ENCODE measurements at places on chromosomes 5 and 9.

DNA sequence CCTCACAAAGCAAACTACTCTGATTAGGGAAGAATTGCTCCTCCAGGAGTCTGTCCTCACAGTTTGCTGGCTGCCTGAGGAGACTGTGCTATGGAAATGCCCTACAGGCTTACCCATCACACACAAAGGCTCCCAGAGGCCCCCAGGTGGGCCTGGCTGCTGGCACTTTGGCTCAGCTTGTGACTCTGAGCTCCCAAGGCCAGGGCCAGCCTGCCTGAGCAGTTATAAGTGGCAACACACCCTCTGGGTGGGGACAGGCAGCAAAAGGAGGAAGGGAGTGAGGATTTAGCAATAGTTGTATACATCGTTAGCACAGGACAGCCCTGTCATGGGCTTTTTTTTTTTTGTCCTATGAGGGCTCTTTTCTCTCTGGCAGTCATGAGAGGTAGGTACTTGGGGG lies 103.5 kb downstream of the DAPK1 start:
- peak; percentile 28 for DNase-seq

GRCh38 chr5:153147891-153148623 lies 342.4 kb upstream of the GRIA1 start:
- no peak for DNase-seq

GRCh38 chr5:54094706-54095105 lies 215.7 kb downstream of the ARL15 start:
- DNase-seq = no peak

- no peak for DNase-seq
These were observed 283.8 kb upstream of the TMEM161B start for GRCh38 chr5:88552426-88552825.

GRCh38 chr9:33233626-33234342 lies 6.2 kb upstream of the SPINK4 start:
- no peak for DNase-seq

- no peak for DNase-seq
These were observed 170.8 kb upstream of the RGMB start for GRCh38 chr5:98602534-98603112.

DNA sequence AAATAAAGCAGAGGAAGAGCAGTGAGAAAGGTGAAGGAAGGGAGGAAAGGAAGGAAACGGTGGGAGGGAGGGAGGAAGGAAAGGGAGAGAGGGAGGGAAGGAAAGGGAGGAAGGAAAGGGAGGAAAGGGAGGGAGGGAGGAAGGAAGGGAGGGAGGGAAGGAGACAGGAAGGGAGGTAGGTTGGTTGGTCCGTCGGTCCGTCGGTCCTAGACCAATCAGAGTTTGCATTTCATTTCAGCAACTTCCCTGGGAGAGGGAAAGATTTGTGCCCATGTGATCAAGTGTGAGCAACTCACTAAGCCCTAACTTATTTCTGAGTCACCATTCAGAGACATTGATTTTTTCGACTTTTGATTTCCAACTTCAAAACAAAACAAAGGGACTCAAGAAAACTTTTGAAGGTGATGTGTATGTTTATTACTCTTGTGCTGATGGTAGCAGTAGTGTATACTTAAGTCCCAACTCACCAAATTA lies 18.8 kb downstream of the NANS start:
- no peak for DNase-seq

GRCh38 chr5:2180456-2180855 lies 297.7 kb upstream of the IRX4 start:
- peak; percentile 41 for DNase-seq

DNA sequence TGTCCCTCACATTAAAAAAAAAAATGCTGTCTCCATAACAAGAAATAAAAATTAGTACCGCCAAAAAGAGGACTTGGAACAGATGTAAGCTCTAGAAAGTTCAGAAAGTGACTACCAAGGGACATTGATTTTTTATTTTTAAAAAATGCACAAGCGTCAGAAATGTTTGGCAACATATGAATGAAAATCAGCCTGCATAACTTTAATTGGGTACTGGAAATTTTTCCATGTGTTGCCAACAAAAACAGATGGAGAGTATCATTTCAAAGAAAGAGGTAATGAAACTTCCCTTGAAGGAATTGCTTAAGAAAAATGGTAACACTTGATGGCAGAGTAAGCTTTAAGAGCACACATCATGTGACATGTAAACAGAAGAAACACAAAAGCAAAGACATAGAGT lies 47.2 kb downstream of the OR2K2 start:
- no peak for DNase-seq

GRCh38 chr5:31066655-31067328 lies 126.7 kb upstream of the CDH6 start:
- DNase-seq = no peak

- DNase-seq = no peak
These were observed 20.8 kb downstream of the VCAN start for GRCh38 chr5:83492331-83492730.

GRCh38 chr5:134595458-134595838 lies 37.2 kb downstream of the SAR1B start:
- DNase-seq = no peak

DNA sequence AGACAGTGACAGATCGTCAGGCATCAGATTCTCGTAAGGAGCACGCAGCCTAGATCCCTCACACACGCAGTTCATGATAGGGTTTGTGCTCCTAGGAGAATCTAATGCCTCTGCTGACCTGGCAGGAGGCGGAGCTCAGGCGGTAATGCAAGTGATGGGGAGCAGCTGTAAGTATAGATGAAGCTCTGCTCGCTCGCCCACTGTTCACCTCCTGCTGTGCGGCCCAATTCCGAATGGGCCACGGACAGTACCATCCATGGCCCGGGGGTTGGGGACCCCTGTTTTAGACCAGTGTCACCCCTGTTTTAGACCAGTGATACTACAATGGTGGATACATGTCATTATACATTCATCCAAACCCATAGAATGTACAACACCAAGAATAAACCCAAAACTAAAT lies 4.0 kb upstream of the ARSB start:
- no peak for DNase-seq

DNA sequence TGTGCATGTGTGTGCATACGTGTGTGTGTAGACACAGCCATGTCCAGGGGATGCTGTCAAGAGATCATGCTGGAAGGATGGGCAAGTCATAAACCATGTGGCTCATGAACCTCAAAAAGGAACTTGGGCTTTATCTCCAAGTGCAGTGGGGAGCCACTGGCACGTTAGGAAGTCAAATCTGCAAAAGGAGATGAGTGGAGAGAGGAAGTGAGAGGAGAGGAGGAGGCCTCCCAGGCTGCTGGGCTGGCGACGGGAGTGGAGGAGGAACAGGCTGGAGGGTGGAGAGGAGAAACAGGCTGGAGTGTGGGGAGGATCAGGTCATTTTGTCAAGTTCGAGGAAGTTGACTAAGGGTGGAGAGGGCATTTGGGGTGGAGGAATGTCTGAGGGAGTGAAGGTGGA lies 29.2 kb upstream of the TIFAB start:
- DNase-seq = no peak

GRCh38 chr5:176862330-176862995 lies 36.7 kb downstream of the HK3 start:
- DNase-seq = no peak

DNA sequence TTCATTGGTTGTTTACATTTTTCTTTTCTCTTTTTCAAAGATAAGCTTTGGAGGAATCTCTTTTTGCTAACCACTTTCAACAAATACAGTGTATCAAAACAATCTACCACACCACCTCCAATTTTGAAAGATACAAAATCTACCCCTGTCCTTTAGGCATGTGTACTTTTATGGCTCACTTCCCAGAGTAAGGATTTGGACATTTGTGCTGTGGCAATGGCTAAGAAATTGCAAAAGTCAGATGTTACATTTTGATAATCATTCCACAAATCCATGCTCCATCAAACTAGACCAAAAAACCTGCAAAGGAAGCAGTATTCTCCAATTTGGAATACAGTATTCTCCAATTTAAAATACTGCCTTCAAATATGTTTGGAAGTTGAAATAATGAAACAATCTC lies 204.9 kb downstream of the MCTP1 start:
- DNase-seq = no peak

DNA sequence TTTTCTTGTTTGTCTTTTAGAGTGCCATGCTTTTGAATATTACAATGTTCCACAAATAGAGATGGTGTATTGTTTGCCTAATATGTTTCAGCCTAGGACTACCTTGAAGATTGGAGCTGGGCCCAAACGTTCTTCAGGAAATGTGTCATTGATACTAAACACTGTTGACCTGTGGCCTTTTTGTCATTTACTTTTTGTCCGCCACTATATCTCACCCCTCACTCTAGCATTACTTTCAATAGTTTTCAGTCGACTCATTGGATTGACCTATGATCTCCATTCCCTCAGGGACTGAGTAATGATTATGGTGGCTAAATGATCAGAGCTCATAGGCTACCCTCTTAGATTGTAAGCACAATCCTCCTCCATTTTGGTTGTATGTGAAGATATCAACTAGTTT lies 115.8 kb downstream of the NUDT12 start:
- no peak for DNase-seq

GRCh38 chr9:114061830-114062474 lies 16.1 kb downstream of the AMBP start:
- DNase-seq = no peak

DNA sequence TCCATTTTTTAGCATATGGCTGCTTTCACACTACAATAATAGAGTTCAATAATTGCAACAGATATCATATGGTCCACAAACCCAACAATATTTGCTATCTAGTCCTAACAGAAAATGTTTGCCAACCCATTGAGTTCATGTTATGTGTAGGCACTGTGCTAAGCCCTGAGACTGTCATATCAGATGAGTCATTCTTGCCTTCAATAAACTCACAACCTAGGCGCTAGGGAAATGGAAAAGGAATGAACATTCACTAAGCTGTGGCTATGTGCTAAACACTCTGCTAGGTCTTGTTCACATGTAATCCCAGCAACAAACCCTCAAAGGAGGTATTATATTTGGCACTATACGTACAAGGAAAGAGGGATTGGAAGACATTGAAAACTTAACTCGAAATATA lies 8.4 kb upstream of the TIMD4 start:
- DNase-seq = no peak

GRCh38 chr9:19619221-19619620 lies 169.6 kb downstream of the SLC24A2 start:
- no peak for DNase-seq

DNA sequence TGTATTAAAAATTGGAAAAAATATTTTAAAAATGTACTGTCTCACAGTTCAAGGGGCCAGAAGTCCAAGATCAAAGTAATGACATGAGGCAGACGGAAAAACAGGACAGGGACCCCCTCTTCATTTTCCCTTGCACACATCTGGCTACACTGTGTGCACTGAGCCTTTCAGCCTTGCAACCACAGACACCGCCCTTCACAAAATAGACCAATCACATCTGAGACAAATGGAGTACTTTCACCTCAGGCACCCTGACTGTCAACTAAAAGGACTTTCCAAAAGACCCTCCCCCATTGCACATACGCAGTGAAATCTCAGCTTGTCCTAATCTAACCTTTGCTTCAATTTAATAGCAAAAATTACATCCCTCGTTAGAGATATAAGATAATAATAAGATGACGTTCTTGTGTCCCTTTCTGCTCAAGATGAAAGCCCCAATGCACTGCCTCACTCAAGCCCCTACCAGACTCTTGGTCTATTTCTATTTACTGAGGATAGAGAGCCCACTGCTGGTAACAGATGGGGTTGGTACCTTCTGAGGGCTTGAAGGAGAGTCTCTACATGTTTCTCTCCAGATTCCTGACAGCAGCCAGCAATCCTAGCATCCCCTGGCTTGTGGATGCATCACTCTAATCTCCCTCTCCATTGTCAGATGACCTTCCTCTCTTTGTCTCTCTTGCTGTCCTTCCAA lies 514.8 kb upstream of the ADAMTS16 start:
- no peak for DNase-seq

- DNase-seq = no peak
These were observed 339.7 kb downstream of the ADAMTS6 start for GRCh38 chr5:65142016-65142415.

- no peak for DNase-seq
These were observed 171.6 kb upstream of the TRIM32 start for GRCh38 chr9:116515541-116515940.

- no peak for DNase-seq
These were observed 56.1 kb downstream of the KIAA1958 start for GRCh38 chr9:112542593-112543292.

- no peak for DNase-seq
These were observed 53.4 kb downstream of the PTCH1 start for GRCh38 chr9:95463148-95464060.

DNA sequence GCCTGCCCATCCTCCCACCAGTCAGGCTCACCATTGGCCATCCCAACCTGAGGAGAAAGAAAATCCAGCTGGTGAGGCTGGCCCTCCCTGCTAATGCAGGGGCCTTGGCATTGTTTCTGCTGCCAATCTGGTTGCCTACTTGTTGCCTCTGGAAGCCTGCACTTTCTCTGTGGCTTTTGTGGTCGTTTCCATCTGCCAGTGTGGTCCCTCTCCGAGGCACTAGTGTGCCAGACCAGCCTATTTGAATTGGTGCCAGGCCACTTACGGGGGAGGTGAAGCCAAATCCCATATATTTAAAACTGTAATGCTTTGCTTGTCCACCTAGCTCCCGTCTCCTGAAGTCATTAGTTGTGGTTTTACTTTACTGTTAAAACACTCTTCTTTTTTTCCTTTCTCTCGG lies 213.4 kb upstream of the ADAMTSL1 start:
- DNase-seq = no peak

DNA sequence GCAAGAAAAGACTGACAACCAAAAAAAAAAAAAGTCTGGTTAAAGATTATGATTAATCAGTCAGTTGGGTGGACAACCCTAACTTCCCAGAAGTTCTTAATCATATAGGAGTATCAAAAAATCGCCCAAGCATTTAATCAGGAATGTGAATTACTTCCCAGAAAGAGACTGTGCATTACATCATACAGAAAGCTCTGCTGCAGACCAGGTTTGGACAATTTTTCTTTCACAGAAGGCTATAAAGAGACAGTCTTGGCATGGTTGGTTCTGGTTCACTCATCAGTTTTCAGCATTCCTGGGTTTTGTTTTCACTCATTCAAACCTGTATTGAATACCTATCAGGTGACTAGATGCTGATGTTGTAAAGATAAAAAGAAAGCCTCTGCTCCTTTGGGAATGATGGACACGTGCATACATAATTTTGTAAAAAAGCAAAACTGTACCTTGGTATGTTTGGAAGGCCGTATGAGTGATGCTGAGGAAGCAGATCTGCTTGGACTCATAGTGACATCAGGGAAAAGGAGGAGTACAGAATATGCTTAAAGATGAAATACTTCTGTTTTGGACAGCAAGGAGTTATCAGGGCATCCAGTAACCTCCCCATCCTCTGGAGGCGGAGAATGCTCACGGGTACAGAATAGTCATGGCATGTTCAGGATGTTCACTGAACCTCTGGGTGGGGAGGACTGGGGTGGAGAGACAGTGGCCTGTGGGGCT lies 178.4 kb downstream of the GNA14 start:
- DNase-seq = no peak

DNA sequence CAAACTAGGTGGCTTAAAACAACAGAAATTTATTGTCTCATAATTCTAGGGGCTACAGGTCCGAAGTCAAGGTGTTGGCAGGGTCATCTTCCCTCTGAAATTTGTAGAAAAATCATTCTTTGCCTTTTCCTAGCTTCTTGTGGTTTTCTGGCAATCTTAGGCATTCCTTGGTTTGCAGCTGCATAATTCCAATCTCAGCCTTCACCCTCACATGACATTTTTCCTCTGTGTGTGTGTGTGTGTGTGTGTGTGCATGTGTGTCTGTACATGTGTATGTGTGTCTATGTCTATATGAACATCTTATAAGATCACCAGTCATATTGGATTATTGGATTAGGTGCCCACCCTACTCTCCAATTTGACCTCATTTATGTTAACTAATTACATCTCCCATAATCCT lies 330.6 kb downstream of the CHSY3 start:
- DNase-seq = no peak

GRCh38 chr5:71537687-71538086 lies 49.5 kb upstream of the MCCC2 start:
- DNase-seq = no peak

- no peak for DNase-seq
These were observed 139.5 kb upstream of the SLC28A3 start for GRCh38 chr9:84480071-84480470.

All from ascending aorta (tissue), 2 donors.